DMS79 (cell line): ENCODE measurements at places on chromosomes 6 and 20.

DNA sequence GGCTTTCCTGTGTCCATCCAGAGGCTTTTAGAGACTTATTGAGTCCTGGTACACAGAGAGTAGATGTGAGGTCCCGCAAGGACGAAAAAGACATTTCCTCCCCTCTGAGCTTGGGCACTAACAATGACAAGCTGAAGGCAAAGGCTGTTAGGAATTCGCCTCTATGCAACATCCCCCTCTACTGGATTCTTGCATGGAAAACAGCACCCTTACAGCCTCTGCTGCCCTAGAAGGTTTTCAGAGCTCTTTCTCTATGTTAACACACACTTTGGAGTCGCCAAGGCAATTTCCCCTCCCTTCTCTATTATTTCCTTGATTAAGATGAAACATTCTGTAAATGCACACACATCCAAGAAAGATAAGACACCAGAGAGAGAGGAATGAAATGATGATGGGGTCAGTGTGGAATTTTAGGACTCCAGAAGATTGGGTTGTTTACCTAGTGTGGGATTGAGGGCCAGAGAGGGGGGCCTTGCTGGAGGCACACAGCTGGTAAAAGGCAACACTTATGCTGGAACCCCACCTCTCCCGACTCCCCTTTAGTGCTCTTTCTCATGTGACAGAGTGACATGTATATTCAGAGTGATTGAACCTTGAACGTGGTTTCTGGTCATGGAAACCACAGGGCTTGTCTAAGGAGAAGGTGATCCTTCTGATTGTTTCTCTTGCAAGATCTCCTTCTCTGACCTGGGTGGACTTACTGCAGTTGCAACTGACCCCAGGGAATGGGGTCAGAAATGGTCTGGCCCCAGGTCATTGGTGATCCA is 300.7 kb downstream of the CLIC5 start:
- DNase-seq: peak; percentile 47

DNA sequence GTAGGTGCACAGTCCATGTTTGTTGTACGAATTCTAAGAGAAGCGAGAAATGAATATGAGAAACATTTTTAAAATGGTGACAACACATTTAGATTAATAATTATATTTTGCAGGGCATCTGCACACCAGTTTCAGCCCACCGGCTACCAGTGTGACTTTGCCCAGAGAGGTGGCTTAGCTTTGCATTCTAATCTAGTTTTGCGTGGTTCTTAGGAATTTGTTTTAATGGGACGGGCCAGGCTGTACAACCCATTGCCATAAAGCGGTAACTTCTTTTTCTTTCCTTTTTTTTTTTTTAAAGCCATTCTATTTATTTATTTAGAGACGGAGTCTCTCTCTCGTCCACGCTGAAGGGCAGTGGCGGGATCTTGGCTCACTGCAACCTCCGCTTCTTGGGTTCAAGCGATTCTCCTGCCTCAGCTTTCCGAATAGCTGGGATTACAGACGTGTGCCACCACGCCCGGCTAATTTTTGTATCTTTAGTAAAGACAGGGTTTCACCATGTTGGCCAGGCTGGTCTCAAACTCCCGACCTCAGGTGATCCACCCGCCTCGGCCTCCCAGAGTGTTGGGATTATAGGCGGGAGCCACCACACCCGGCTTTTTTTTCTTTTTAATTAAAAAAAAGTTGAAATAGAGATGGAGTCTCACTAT is 829 bp downstream of the MANBAL start:
- no peak for DNase-seq

DNA sequence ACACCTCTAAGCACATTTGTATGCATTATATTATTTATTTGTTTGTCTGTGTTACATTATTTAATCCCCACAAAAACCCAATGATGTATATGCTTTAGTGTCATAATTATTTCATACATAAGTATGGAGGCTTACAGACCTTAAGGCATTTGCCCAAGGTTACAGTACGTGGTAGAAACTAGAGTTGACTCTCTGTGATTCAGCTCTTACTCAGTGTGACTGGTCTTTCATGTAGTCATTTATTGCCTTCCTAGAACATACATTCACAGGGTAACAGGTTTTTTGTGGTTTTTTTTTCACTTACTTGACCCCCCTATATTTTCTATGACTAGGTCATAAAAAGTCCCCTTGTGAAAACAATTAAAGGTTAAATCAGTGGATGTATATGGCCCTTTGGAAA is 566.8 kb downstream of the TFAP2A start:
- DNase-seq: no peak

- DNase-seq: no peak
These were observed 77.0 kb downstream of the YTHDF1 start for GRCh38 chr20:63138855-63139341.

GRCh38 chr6:125267806-125268523 is 33.8 kb downstream of the HDDC2 start:
- DNase-seq: no peak

- DNase-seq: no peak
These were observed 38.0 kb upstream of the EEF1A1 start for GRCh38 chr6:73558624-73559398.

DNA sequence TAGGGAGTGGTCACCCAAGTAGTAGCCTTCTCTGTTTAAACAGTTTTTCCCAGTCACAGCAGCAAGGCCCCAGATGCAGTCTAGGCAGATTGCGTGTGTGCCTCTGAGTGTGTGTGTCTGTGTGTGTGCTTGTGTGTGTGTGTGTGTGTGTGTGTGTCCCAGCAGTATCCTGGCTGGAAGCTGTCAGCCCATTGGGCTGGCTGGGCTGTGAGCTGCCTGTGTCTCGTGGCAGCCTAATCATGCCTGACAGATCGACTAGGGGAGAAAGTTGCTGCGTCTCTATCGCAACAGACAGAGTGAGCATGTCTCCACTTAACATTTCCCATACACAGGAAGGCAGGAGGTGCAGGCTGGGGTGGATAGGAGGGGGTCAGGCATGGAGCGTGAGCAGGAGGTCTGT is 42.9 kb upstream of the LRFN2 start:
- DNase-seq: no peak

DNA sequence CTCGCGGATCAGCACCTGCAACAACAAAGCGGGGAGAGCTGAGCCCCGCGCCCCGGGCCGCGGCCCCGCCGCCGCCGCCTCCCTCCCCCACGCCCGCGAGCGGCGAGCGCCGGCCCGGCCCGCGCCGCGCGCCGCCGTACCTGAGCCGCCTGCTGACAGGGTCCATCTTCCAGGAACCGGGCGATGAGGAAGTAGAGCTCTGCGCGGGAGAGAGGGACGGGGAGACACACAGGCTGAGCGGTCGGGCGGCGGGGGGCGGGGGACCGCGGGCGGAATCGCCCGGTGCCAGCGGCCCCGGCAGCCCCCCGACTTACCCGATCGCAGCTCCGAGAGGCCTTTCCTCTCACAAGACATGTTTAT is 359 bp downstream of the PHIP start:
- peak; percentile 67 for DNase-seq

- no peak for DNase-seq
These were observed 19.6 kb upstream of the RREB1 start for GRCh38 chr6:7088076-7088742.

GRCh38 chr6:138442663-138443062 is 38.6 kb downstream of the HEBP2 start:
- DNase-seq: no peak

DNA sequence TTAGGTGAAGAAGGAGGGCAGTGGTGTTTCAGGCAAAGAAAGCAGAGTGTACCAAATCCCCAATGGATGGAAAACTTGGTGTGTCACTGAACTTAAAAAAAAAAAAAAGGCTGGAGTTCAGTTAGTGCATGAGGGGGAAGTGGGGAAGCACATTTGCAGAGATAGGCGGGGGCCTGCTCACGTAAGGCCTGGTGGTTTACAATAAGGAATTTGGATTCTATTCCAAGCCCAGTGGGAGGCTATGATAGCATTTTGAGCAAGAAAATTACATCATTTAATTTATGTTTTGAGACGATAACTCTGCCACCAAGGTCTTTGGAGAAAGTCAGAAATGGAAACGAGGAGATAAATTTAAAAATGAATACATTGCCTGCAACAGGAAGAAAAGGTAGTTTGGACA is 225.5 kb downstream of the EYA4 start:
- DNase-seq: no peak

DNA sequence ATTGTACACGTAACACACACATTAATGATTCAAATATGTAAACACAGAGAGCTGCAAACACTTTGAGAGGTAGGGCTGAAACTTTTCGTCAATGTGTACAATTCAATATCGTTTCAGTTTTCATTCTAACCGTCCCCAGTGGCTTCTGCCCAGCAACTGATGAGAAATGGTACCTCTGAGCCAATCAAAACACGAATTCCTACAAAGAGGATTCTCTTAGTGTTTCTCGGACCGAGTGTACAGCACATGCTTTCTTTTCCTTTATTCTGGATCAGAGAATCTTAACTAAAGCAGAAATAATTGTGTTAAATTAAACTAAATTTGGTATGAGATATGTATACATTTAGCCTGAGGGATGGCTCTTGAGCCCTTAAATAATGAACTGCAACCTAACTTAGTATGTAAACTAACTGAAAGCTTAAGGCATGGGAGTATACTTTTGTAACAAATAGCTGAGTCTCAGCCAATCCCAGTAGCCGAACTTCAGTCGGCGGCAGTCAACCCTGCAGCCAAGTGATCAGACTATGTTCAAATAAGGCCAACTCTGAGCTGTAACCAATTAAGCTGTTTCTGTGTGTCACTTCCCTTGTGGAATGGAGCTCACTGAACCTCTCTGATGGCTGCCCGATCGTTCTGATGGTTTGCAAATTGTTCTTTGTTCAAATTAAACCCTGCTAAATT is 16.1 kb downstream of the BTN2A1 start:
- DNase-seq: peak; percentile 60

DNA sequence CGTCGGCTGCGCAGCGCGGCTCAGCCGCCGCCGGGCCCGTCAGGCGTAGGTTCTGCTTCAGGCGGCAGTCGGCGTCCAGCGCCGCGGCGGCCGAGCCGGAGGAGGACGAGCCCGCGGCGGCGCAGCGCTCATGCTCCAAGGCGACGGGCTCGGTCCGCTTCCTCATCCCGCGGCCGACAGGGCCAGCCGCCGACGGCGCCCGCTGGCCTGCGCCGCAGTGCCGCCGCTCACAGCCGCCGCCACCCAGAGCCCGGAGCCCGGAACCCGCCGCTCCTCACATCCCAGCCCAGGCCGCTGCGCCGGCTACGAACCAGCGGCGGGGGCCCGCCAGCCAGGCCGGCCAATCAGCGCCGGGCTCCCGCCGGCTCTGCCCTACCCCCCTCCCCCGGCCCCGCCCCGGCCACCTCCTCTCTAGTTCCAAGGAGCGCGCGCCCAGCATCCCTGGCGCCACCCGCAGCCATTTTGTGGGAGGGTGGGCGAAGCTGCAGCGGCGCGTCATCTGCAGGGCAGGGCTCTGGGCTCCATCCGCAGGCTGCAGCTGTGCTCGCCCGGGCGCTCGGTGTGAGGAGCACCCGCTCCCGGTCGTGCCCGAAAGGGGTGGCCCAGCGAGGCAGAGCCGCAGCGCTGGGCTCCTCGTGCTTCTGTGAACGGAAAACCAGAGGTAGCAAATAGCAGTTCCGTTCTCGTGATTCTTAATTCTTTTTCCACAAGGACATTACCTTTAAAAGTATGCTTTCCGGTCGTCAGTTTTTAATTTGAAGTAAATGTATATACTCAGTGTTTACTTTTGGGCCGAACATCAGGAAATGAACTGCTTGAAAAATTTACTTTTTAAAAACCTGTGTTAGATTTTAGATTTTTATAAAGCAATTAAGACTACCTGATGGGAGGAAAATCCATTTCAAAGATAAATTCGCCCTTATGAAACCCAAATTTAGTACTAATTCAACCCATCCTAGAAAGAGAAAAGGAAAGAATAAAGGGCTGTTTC is at the start of gene ABHD12:
Gene ABHD12 (minus strand): TSS at position 298 of the 991 bp plus-strand sequence. CDS start 132 bp downstream, at position 166.
- peak; percentile 84 for DNase-seq

DNA sequence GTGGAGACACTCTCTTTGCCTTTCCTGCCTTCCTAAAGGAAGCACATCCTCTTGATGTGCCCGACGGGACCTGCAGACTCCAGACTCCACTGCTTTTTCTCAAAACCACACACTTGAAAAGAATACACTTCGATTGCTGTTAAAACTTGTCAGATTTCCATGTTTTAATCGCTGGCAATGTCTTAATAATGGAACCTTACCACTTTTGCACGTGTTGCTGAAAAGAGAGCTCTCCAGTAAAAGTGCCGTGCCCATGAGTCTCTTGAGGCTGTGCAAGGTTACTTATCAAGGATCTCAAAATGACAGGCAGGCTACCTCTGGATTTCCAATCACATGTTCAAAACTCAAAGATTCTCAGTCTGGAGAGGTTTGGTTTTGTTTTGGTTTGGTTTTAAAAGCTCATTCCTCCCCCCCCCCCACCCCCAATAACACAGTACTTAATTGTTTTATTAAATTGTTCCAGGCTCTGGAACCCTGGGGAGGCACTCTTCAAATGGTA is 12.0 kb upstream of the TFAP2A start:
- DNase-seq: no peak

DNA sequence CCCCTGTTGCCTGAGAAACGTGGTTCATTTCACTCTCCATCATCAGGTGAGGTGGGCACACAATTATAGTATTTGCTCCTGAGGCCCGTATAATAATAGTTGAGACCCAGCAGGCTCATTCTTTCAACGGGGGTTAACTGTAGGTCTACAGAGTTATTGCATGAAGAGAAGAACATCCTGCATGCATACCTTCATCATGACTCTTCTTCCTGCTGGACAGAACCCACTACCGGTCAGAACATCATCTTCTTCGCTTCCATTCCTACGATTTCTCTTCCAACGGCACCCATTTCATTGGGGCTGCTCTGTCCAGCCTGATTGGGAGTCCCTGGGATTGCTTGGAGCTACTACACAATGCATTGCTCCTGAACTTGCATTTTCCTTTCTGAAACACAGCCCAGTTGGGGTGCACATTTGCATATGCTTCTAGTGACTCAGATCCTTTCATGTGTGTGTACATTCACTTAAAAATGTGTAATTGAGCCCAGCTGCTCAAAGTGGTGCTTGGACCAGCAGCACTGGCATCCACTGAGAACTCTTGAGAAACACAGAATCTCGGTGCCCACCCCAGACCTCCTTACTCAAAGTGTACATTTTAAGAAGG is 57.4 kb downstream of the SLC24A3 start:
- DNase-seq: no peak

DNA sequence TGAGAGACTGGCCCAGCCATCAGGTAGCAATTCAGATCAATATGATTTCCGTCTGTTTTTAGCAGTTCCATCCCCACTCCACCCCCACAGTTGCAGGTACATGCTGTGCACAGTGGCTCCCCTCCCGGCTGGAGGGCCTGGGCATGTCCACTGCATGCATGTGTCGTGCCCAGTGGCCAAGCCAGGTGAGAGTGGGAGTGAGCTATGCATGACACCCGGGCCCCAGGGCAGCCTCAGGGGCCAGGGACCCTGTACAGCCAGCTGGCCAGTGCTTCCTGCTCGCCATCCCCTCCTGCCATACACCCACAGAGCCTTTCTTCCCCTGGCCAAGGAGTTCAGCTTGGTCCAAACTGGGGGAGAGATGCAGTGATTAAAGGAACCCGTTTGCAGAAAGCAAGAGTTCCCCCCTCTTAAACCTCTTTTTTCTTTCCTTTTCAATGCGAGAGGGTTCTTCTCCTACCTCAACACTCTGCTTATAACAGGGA is 135.3 kb downstream of the THBS2 start:
- no peak for DNase-seq

GRCh38 chr20:63004607-63005364 is 2.0 kb downstream of the BHLHE23 start:
- no peak for DNase-seq
